ENCODE measurements at places on chromosomes 7 and 10.

DNA sequence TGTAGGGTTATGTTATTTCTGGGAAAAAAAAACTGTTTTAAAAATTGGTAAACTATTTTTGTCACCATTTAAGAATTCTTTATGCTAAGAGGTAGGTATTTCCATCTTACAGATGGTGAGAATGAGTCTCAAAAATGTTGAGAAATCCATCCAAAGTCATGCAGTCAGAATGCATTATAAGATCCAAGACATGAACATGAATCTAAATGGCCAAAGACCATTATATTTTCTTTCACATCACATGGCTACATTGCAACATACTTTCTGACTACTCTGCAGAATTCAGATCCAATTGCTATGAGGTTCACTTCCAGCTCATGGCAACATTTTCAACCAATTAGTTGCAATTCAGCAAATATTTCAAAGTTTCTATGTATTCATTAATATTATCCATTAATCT, 181.2 kb downstream of the TWIST1 start:
- DNase-seq = no peak

GRCh38 chr7:25427721-25428120, 199.4 kb upstream of the NPVF start:
- no peak for DNase-seq

- DNase-seq = no peak
Observed at GRCh38 chr10:118571123-118571522, 24.3 kb downstream of the PRLHR start.

GRCh38 chr7:77812290-77812685, 13.7 kb downstream of the PHTF2 start:
- DNase-seq = no peak

- no peak for DNase-seq
Observed at GRCh38 chr10:103711351-103711994, 143.9 kb downstream of the SH3PXD2A start.

- DNase-seq = no peak
Observed at GRCh38 chr7:22550514-22551030, 50.6 kb upstream of the STEAP1B start.

GRCh38 chr10:58266003-58266825, 1.5 kb downstream of the IPMK start:
- DNase-seq = peak; percentile 57

DNA sequence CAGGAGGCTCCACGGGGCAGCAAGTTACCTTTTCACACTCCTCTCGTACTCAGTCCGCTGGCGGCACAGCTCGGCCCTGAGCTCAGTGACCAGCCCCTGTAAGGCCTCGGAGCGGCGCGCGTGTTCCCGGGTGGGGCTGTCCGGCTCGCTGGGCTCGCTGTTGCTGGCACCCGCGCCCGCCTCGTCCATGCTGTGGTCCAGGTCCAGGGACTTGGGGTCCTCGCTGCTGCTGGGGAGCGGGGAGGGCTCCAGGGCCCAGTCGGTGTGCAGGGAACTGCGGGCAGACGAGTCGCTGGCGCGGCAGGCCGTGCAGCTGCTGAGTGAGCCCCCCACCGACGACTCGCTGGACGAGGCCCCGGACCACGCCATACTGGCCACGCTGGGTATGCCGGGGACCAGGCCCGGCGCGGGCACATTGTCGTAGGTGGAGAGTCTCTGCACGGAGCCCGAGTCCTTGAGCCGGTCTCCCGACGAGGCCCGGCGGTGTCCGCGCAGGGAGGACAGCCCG, 143.8 kb downstream of the MAPK8 start:
- DNase-seq = no peak

DNA sequence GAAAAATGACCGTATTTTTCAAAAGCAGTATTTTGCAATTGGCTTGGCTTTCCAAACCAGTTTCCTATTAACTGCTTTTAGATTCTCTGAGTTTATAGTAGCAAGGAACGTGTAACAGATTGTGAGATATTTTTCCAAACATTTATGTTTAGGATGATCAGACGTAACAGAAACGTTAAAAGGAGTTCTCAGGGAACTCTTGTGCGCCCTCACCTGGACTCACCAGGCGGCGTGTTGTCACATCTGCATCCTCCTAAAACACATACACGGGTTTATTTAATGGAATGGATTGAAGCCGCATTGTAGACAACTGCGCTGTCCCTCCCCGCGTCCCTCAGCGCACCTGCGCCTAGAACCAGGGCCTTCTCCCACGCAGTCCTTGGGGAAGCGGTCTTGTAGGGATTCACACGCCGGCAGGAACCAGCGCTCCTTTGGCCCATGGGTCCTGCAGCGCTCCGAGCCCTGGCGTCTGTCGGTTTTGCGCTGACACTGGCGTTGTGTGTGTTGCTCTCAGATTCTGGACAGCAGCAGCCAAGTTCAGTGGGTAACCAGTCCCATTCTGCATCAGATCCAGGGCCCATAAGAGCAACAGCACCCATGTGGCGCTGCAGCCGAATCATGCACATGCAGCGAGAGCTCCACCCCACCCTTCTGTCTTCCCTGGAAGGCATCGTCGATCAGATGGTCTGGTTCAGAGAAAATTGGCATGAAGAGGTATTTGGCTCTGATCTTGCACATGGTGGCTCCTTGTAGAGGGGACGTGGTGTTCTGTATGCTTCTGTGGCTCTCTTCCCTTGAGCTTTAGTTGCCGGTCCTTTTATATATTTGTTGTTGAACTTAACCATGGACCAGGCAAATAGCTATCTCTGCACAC, 114.9 kb downstream of the TRRAP start:
- DNase-seq = no peak

DNA sequence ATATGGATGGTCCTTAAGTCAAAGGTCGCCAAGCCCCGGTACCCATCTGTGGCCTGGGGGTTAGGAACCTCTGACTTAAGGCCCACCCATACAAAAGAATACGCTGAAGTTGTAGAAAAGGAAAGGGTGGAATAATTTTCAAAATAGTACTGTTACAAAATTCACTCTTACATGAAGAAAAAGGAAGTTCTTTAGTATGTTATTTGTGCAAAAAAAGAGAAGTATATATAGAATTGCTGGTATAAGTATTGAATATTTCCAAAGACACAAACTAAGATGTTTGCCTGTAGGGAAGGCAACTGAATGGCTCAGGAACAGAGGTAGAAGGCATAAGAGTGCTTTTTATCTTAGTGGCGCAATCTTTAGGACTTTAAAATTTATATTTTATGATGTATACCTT, 78.7 kb downstream of the PRLHR start:
- DNase-seq = no peak

GRCh38 chr10:31836569-31837406, 91.8 kb downstream of the ARHGAP12 start:
- DNase-seq = peak; percentile 5

DNA sequence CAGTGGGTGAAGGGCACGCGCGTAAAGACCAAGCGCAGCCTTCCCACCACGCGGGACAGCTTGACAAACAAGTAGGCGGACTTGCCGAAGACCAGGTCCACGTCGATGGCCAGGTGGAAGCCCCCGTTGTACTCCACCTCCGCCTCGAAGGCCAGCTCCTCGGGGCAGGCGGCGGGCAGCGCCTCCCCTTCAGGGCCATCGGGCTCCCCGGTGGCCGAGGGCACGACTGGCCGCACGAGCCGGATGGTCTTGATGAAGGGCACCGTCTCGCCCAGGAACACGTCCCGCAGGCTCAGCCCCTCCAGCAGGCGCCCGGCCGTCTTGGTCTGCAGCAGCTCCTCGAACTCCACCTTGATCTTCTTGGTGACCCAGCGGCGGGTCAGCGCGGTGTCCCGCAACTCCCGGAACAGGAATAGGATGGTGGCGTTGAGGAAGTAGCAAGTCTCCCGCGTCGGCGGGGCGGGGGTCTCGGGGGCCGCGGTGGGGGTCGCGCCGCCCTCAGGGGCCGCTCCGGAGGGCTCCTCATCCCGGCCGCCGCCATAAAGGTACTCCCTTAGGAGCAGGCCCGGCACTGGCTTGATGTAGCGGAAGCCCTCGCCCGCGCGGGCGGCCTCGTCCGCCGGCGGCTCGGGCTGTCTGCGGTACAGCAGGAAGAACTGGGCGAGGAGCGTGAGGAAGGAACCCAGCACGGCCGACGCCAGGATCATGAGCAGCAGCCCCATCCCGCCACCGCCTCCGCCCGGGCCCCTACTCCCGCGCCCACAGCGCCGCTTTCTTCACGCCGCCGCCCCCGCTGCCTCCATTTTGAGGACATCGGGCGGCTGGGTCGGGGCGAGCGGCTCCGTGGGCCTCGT, 507 bp downstream of the PDZD8 start:
- peak; percentile 21 for DNase-seq

- peak; percentile 52 for DNase-seq
Observed at GRCh38 chr7:2431260-2431867, 28.0 kb downstream of the CHST12 start.

DNA sequence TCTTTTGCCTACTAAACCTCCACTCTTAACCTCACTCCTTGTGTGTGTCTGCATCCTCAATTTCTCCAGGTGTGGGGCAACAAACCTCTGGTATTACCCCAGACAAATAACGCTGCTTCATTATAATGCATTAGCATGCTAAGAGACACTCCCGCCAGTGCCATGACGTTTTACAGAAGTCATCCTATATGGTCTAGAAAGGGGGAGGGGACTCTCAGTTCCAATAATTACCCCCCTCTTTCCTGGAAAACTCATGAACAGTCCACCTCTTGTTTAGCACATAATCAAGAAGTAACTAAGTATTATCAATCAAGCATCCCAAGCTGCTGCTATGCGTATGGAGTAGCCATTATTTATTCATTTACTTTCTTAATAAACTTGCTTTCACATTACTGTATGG, 364.5 kb downstream of the TYW1 start:
- no peak for DNase-seq

- DNase-seq = no peak
Observed at GRCh38 chr10:14553448-14553847, 221.2 kb downstream of the FAM107B start.

DNA sequence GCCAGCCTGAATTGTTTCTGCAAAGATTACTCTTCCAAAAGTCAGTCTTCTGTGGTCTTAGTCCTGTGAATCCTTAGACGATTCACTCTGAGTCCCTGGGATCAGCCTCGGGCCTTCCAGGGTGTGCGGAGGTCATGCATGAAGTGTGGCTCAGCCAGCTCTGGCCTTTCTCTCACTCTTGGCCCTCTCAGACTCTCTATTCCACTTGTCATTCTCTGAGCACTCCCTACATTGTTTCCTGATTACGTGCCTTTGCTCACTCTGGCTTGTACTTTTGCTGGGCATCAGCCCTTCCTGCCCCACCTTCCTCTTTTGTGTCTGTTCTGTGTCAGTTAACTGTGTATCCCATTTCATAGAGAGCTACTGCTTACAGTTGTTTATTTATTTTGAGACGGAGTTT, 36.0 kb downstream of the CCNY start:
- DNase-seq = no peak

GRCh38 chr7:149067869-149068268, 22.6 kb downstream of the ZNF786 start:
- DNase-seq = peak; percentile 7

- no peak for DNase-seq
Observed at GRCh38 chr7:97871659-97872024, 566 bp downstream of the ASNS start.

GRCh38 chr7:149733924-149734790, 39.2 kb downstream of the ZNF467 start:
- DNase-seq = no peak

GRCh38 chr10:113679463-113680189, at the start of gene CASP7:
CASP7 (plus strand) TSS chr10:113679912; CDS start chr10:113697494, 17,582 bp downstream.
- peak; percentile 86 for DNase-seq

DNA sequence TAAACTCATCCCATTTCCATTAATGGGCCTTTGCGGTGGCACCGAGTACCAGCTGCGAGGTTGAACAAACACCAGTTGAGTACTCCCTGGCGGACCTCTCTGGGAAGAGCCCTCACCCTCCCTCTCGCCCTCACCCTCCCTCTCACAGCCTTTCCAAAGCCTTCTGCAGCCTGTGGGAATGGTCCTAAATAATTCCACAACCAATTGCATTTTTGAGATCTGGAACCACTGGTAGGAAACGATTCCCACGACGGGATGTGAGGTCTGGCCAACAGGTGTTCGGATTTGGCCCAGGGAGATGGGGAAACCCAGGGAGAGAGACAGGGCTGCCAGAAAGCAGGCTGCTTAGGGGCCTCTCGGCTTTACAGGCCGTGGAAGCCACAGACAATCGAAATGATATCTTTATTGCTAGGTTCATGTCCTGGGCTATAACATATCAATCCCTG, 5.3 kb downstream of the PTF1A start:
- DNase-seq = no peak

GRCh38 chr10:88045656-88046415, 182.4 kb downstream of the PTEN start:
- DNase-seq = no peak

GRCh38 chr7:50450590-50451032, 461 bp upstream of the FIGNL1 start:
- peak; percentile 24 for DNase-seq

GRCh38 chr7:82669141-82669540, 225.6 kb upstream of the CACNA2D1 start:
- no peak for DNase-seq

GRCh38 chr10:77911535-77912123, 14.9 kb downstream of the DLG5 start:
- no peak for DNase-seq

- DNase-seq = no peak
Observed at GRCh38 chr10:23686722-23687121, 247.8 kb downstream of the OTUD1 start.

- DNase-seq = no peak
Observed at GRCh38 chr7:116631676-116632075, 40.3 kb upstream of the MET start.

DNA sequence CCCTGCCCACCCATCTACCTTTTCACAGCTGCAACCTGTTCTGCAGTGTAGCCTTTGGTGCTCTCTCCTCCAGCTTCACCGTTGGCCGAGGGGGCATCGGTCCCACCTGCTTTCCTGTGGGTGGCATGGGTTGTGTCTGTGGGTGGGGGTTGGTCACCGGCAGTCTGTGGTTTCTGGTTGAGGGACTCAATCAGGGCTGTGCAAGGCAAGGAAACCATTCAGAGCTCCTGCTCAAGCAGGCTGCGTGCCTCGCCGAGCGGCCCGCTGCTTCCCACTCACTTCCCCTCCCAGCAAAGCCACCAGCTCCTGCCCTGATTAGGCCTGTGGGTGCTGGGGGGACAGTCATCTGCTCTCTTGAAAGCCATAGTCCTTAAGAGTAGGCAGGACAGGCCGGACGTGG, 9.8 kb downstream of the DNAJB12 start:
- DNase-seq = no peak

DNA sequence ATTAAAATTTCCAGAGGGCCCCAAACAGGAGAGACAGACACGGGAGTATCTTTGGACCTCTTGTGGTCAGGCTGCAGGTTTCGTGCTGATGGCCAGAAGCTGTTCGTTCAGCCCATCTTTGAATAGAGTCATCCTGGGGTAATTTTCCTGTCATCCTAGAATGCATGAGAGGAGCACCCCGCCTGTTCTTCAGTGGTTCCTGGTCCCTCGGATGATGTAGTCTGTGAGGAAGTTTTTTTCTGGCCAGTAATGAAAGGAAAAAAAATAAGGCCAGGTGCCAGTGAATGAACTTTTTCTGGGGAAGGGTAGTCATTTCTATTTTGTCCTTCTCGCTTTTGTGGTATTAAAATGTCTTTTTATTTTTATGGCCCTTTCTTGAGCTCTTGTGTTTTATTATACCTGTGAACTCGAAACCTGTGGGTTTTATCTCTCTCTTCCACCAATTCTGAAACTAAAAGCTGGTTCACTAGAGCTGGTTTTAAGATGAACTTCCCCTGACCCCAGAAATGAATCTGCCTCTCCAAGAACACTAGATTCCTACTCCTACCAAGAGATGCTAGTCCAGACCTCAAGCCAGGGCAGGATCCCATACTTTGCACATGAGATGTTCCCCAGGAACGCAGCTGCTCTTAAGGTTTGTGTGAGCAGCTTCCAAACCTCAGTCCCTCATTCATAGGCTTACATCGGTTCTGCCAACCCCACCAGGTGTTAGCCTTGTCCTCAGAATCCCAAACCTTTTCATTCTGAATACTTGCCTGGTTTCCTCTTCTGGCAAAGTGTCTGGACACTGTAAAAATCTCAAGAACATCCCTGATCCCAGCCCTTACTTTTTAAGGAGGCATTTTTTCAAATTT, 15.4 kb upstream of the MEST start:
- DNase-seq = no peak
